Stimulated activated CD4-positive, alpha-beta T cell treated with anti-CD3 and anti-CD28 coated beads, Interleukin-15, amount 100 ng/mL, for 48 hours (primary cell): ENCODE measurements at places on chromosomes 7 and 10.

DNA sequence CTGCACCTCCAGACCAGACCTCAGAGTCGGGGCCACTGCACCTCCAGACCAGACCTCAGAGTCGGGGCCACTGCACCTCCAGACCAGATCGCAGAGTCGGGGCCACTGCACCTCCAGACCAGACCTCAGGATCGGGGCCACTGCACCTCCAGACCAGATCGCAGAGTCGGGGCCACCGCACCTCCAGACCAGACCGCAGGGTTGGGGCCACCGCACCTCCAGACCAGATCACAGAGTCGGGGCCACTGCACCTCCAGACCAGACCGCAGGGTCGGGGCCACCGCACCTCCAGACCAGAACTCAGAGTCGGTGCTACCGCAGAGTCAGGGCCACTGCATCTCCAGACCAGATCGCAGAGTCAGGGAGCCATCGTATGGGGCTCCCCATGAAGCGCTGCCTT lies 105.9 kb downstream of the ACTR3B start:
- no peak for DNase-seq

DNA sequence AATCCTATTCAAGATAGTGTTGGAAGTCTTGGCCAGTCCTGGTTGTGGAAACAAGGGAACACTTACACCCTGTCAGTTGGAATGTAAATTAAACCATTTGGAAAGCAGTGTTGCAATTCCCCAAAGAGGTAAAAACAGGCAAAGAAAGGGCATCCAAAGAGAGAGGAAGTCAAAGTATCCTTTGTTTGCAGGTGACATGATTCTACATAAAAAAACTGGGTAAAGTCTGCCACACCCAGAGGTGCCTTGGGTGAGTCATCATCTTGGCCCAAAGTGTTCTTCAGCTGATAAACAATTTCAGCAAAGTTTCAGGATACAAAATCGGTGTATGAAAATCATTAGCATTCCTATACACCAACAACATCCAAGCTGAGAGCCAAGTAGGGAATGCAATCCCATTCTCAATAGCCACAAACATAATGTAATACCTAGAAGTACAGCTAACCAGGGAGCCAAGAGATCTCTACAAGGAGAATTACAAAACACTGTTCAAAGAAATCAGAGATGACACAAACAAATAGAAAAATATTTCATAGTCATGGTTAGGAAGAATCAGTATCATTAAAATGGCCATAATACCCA lies 278.7 kb downstream of the SDK1 start:
- DNase-seq: no peak

DNA sequence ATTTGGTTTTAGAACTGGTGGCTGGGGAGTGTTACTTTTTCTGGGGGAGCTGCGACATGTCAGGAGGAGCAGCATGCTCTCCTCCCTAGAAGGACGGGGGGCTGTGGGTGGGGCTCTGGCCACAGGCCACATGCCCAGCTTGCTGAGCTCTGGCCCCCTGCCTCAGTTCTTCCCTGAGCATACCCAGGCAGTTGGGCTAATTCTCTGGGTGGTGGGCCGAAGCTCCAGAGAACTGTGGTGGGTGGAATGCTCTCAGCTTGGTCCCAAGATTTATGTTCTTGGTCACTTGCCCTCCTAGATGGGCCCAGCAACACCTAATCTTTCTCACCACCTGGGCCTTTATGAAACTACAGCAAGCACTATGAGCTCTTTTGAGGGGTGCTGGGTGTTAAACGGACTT lies 5.1 kb upstream of the ZNF775 start:
- no peak for DNase-seq

DNA sequence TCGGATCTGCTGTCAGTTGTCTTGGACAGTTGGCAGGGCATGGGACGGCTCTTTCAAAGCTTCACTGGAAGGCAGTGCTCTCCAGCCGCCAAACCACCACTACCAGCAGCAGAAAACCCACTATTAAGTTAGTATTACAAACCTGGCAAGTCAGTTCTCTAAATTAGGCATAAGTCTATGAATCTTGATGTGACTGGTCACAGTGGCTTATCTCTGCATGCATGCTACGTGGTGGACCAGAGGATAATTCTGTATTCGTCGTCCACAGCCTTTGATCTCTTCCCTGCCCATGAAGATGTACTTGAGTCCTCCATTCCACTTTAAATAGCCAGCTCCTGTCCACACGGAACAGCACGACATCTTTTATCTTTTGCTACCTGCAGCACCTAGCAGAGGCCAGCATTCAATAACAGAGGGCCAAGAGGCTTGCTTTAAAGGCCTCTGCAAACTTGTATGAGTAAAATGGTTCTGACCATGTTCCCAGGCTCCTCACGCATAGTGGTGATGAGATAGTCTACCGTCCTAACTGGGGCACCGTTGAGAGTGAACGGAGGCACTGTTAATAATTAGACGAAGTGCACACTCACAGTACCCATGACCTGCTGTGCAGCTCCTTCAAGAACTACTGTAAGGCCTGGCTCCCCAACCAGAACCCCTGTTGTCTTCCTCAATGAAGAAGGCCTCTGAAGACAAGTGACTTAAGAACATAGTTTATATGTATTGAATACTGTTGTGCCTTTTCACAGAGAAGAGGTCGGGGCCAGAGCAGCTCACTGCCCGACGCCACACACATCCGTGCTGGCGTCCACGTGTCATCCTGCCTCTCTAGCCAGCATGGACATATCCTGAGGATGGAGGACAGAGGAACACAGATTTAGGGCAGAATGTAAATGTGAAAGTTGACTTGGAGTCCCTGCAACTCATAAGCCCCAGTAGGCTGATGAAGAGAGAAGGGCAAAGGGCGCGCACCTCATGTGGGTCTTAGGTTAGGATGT lies 1.0 kb downstream of the GPR146 start:
- no peak for DNase-seq

DNA sequence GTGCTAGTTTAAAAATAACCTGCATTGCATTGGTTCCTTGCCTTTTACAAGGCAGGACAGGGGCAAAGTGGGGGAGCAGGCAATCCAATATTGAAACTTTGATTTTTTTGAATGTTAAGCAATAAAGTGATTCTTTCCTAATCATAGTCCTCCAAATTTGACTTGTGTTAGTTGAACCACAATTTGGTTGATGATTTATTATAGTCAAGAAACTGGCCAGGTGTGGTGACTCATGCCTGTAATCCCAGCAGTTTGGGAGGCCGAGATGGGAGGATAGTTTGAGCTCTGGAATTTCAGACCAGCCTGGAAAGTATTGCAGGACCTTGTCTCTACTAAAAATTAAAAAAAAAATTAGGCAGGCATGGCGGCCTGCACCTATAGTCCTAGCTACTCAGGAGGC lies 27.9 kb upstream of the ABLIM1 start:
- no peak for DNase-seq

GRCh38 chr7:41830271-41830670 lies 127.4 kb upstream of the INHBA start:
- DNase-seq: no peak

- no peak for DNase-seq
These were observed 31.6 kb upstream of the FOXK1 start for GRCh38 chr7:4650433-4651047.

- DNase-seq: no peak
These were observed 38.2 kb downstream of the HK1 start for GRCh38 chr10:69316313-69317059.

- no peak for DNase-seq
These were observed 211.9 kb upstream of the VSTM2A start for GRCh38 chr7:54330216-54330800.

DNA sequence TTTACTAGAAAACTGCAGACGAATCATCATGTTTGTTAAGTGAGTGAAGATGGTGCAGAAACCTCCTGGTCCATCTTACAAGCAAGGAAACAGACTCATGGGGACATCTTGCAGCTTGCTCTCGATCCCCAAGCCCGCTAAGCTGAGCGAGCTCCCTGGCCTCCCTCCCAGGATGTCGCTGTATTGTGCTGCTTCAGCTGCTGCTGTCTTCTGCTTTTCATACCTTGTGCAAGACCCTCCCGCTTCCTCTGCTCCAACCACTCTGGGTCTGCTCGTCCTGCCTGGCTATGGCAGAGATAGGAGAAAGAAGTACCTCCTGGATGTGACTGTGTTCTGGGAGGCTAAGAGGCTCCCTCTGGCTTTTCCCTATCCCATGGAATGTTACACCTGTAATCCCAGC lies 285.2 kb upstream of the FZD8 start:
- no peak for DNase-seq

DNA sequence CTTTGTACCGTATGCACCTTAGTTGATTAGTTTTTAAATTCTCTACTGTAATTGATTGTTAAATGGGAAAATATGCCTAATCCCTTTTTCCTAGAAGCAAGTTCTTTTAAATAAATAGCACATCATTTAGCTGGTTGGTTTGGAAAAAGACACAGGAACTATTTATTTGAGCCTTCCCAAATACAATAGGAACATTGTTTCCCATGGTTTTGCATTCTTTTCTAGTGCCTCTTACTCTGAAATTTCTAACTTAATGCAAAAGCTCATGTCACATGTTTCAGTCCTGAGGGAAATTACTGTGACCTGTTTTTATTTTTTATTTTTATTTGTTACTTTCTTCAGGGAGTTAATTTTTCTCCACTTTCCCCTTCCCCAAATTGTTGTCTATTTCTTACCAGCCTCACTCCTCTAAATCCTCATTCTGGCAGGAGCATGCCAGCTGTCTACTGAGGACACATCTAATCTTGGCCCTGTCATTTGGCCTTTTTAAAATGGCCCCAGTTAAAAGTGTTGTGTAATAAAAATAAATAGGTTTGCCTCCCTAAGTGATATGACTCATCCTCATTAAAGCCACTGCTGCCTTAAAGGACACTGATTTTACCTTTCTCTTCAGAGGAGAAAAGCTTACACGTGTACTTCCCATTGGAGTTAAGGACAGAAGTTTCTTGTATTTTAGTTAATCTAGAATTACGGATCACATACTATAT lies 94.5 kb downstream of the PPP1R3A start:
- DNase-seq: no peak

- no peak for DNase-seq
These were observed 271.7 kb downstream of the TCF7L2 start for GRCh38 chr10:113221756-113222168.

DNA sequence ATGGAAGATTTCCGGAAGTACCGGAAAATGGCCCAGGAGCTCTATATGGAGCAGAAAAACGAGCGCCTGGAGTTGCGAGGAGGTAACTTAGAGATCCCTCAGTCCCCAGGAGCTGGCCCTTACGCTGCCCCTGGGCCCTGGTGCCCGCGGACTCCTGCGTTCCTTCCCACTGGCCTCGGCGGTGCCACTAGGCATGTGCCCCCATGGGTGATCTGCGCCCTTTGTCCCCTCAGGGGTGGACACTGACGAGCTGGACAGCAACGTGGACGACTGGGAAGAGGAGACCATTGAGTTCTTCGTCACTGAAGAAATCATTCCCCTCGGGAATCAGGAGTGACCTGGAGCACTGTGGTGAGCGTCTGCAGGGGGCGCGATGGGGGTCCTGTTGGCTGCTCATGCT lies 24.2 kb upstream of the CHST12 start:
- DNase-seq: no peak

DNA sequence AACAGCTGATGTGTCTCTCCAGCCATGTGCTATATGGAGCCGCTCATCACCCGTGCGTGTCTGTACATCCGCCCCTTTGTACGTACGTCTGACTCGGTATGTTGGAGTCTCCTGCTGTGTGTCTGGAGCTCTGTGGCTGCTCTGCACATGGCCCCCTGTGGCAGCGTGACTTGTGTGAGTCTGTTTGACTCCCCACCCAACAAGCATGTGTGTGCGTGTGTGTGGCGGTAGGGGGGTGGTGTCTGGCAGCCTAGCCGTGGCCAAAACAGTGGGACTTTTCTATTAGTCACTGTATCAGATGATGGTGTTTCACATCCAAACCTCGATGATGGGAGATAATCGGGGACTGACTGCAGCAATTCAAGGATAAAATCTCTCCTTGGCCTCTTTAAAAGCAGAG lies 94.1 kb downstream of the COL13A1 start:
- DNase-seq: no peak

GRCh38 chr7:91248996-91249395 lies 15.2 kb upstream of the FZD1 start:
- no peak for DNase-seq

DNA sequence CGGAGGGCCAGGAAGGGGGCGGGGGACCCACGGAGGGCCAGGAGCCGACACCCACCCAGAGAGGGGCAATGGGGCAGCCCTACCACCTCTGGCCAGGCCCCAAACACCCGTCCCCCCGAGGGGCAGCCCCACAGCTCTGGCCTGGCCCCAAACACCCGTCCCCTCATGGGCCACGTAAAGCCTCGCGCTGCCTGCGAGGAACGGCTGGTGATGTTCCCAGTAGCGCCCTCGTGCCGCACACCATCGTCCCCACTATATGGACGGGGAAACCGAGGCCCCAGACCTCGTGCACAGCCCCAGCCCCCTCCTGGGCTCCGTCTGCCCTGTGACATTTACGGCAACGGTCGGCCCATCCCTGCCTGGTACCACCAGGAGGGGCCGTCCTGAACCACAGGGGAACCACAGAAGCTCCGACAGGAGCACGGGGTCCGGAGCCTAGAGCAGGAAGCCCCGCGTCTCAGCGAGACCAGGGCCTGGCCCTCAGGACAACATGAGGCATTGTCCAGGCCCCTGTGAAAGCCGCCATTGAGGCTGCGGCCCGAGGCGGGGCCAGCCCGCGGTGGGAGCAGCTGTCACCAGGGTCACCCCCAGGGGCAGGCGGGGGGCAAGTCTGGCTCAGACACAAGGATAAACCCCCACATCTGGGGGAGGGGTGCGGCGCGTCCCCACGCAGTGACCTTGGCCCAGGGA lies 35.6 kb downstream of the GET4 start:
- DNase-seq: no peak

DNA sequence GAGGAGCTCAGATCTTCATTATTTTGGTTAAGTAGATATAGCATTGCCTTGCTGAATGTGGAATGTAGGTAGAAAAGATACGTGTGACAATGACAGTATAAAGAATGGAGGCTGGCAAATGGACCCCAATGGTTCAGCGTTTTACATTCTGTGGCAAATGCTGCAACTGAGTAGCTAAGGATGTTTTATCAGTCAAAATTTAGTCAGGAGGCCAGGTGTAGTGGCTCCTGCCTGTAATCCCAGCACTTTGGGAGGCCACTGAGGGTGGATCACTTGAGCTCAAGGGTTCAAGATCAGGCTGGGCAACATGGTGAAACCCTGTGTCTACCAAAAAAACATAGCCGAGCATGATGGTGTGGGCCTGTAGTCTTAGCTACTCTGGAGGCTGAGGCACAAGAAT lies 120.5 kb upstream of the GHITM start:
- DNase-seq: no peak

DNA sequence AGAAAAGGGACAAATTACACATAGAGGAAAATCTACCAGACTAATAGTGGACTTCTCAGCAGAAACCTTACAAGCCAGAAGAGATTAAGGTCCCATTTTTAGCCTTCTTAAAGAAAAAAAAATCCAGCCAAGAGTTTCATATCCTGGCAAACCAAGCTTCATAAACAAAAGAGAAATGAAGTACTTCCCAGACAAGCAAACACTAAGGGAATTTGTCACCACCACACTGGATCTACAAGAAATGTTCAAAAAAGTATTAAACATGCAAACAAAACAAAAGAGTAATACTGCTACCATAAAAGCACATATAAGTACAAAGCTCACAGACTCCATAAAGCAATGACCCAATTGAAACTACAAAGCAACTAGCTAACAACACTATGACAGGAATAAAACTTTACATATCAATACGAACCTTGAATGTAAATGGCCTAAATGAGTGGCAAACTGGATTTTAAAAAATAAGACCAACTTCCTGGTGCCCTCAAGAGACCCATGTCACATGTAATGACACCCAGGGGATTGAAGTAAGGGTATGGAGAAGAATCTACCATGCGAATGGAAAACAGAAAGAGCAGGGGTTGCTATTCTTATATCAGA lies 260.7 kb upstream of the PPP2R2D start:
- DNase-seq: no peak

GRCh38 chr10:97981816-97982215 lies 48.6 kb downstream of the CRTAC1 start:
- DNase-seq: no peak
